Activated CD4-positive, alpha-beta memory T cell treated with anti-CD3 and anti-CD28 coated beads, Interleukin-2, amount 10 ng/mL, durations not matched to agents 7 days and 5 days (primary cell): ENCODE measurements at places on chromosomes 5 and 9. TPM values are rescaled to one million over a fixed set of nuclear protein-coding genes. Genes with fewer than 3 reads are reported as not detected.

The PLCXD3 gene
- not detected for total RNA-seq

The LTC4S gene
- total RNA-seq: 3.3 TPM

The CER1 gene
- total RNA-seq: not detected

The THBS4 gene
- total RNA-seq: 3.6 TPM

The CTXN3 gene
- not detected for total RNA-seq
